Fibroblast of skin of right quadriceps (primary cell): ENCODE measurements at places on chromosomes 4 and X.

- DNase-seq = no peak
Measured at GRCh38 chrX:130902446-130902782, 595 bp downstream of the ENOX2 start.

- DNase-seq = no peak
Measured at GRCh38 chr4:150896497-150896896, 118.6 kb downstream of the LRBA start.

DNA sequence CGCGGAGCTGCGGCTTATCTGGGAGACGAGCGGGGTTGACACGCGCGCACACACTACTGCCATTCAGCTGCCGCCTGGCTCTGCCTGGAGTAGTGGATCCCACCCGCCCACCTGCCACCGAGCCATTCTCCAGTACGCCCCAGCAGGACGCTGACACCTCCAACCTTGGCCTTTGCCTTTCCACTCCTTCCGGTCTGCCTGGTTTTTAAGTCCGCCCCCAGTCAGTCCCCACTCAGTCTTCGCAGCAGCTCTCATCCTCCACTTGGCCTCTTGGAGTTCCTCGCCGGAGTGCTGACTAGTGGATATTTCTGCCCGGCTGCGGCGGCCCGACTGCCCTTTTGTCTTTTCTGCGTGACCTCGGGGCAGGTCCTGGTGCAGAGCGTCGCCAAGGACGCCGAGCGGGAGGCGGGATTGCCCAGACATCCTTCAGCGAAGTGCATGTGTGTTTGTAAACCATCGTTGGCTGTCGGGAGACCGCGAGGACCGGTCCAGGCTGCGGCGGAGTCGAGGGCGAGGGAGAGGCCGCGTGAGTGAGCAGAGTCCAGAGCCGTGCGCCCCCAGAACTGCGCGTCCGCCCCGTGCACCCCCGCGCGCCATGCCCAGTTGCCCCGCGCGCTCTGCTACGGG is 1.1 kb downstream of the SLIT2 start:
- peak; percentile 29 for DNase-seq

DNA sequence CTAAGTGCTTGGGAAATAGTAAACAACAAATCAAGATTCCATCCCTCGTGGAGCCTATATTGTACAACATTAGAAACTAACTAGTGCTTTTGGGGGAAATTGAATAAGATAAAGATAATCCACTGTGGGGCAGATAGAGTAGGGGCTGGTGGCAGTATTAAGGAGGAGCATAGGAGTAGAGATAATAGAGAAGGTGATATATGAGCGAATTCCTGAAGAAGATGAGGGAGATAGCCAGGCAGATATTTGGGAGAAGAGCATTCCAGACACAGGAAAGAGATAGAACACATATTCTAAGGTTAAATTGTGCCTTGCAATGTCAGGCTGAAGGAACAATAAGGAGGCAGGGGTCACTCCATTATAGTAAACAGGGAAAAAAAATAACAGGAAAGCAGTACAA is 218.2 kb downstream of the GRID2 start:
- no peak for DNase-seq

DNA sequence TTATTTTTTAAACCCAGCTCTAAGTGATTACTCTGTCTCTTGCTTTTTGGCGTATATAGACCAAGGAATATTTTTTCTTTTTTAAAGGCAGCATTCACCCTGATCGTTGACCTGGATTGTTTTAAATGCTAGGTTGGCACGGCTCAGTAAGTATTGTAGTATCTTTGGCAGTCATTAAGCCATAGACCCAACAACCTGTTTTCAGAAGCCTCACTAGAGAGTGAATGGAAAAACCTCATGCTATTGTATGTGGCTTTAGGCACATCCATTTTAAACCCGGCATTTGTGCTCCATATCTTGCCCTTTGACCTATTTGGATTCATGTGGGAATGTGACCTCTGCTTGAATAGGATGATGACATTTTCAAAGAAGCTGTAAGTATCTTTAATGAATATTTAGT is 183.9 kb downstream of the SNCA start:
- DNase-seq = no peak

- no peak for DNase-seq
Measured at GRCh38 chrX:115941388-115941787, 229.2 kb upstream of the AGTR2 start.

DNA sequence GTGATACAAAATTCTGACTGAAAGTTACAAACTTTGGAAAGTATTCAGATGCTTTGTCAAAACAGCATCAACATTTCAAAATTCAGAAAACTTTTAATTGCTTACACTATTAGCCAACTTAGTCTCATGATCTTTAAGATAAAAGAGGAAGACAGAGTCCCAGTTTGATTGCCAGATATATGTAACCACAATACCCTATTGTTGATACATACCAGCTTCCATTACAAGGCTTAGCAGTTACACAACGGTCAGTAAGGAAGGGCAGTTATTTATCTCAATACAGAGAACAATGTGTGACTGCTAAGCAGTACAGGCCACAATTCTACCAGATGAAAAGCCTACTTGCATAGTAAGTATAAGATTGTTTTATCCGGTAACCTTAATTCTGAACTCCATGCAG is 138.4 kb downstream of the SPANXN3 start:
- DNase-seq = no peak

DNA sequence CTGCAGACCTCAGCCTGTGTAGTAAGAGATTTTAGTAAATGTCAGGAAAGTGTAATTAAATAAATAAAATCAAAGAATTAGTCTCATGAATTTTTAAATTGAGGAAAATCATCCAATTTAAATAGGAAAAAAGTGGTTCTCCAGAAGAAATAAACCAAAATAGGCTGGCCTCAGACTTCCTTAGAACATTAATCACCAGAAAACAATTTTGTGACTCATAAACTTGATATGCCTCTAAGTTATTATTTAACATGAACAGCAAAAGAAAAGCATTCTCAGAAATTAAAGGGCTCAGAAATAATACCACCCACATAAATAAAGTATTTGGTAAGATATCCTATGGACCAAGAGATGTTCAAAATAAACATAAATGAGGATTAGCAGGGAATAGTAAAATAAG is 14.3 kb downstream of the FAM47B start:
- DNase-seq = peak; percentile 59

DNA sequence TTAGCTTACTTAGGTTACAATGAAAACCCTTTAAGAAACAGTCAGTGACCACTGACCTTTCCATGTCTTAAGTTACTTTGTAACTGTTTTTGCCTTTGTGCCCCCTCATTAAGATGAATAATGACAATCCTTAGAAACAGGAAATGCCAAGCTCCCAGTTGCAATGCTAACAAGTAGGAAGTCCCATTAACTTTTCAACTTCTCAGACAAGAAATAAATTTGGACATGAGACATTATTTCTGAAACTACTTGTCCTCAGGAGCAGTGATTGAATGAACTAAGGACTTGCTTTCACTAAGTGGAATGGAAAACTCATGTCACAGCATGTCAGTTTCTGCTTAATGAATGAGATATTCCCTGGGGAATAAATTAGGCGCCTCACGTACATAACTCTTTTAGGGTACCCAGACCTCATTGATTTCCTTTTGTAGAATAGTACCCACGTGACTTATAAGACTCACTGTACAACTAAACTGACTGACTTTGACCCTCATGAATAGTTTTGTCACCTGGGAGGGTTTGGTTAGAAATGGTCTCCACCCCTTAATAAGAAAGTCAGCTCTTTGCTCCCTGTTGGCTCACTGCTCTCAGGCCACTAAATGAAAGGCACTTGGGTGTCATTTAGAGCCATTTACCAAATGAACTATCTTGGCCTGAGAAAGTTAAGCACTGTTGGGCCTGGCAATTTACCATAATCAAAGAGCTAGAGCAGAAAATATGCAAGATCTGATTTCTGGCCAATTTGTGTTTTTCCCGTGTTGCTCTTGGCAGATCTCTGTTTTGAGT is 383.9 kb downstream of the RPA4 start:
- peak; percentile 7 for DNase-seq

DNA sequence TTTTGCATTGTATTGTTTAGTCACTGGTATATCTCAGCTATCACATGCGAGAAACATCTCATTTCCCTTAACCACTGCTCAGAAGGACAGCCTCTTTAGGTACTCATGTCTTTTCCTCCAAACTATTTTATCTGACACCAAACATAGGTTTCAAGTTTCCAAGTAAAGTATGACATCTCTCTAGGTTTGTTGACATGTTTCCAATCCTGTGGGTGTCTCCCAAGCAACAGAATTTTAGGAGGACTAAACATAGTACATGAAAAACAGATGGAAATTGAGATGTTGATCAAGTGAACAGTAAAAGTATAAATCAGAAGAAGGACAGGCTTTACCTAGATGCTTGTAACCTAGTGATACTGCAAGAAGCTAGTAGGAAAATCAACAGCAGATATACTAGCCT is 371.4 kb downstream of the DTHD1 start:
- no peak for DNase-seq

- peak; percentile 52 for DNase-seq
Measured at GRCh38 chrX:3345281-3346191, 916 bp downstream of the MXRA5 start.

- DNase-seq = no peak
Measured at GRCh38 chr4:113636438-113636818, 125.1 kb downstream of the CAMK2D start.

GRCh38 chr4:162506253-162506652 is 342.5 kb upstream of the FSTL5 start:
- DNase-seq = peak; percentile 60

GRCh38 chr4:159280442-159281172 is 177.7 kb downstream of the RAPGEF2 start:
- no peak for DNase-seq

- no peak for DNase-seq
Measured at GRCh38 chr4:189136462-189136861, 804.2 kb upstream of the FRG1 start.

DNA sequence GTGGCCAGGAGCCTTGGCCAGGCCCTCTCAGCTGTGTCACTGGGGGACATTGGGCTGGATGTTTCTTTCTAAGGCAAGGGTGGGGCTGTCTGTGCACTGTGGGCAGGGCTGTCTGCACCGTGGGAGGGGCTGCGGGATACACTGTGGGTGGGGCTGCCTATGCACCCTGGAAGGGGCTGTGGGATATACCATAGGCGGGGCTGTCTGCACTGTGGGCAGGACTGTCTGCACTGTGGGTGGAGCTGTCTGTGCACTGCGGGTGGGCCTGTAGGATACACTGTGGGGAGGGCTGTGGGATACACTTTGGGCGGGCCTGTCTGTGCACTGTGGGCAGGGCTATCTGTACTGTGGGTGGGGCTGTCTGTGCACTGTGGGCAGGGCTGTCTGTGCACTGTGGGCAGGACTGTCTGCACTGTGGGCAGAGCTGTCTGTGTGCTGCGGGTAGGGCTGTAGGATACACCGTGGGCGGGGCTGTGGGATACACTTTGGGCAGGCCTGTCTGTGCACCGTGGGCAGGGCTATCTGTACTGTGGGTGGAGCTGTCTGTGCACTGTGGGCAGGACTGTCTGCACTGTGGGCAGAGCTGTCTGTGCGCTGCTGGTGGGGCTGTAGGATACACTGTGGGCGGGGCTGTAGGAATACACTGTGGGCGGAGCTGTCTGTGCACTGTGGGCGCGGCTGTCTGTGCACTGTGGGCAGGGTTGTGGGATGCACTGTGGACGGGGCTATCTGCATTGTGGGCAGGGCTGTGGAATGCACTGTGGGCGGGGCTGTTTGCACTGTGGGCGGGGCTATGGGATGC is 31.1 kb downstream of the ACOX3 start:
- DNase-seq = no peak

DNA sequence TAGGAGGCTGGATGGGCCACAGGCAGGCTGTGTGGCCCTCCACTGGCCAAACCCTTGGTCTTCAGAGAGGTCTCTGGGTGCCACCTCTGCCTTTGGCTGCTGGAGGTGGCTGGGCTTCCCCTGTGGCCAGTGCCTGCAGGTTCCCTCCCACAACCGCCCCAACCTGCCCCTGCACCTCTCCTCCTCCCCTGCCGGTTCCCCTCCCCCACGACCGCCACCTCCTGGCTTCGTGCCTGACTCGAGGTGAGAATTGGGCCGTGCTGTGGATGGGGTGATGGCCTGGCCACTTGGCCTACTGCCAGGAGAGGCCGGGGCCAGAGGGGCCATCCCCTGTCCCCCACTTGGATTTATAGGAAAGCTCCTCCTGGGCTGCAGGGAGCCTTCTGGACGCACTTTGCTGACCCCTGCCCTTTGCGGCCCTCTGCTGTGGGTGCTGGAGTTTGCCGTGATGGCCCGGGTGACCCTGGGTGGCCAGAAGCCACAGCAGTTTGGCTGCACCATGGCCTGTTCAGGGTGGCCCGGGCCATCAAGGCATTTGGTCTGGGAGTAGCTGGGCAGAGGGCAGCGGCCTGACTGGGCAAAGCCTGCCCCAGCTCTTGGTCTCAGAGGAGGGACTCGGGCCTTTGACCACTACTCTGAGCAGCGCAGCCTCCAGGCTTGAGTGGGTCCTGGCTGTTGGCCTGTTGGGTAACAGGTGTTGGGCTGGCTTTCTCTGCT is 3.8 kb downstream of the NAT8L start:
- DNase-seq = no peak

- DNase-seq = no peak
Measured at GRCh38 chr4:13452927-13453579, 31.1 kb downstream of the RAB28 start.

- no peak for DNase-seq
Measured at GRCh38 chrX:139204898-139205667, 325.5 kb upstream of the F9 start.

DNA sequence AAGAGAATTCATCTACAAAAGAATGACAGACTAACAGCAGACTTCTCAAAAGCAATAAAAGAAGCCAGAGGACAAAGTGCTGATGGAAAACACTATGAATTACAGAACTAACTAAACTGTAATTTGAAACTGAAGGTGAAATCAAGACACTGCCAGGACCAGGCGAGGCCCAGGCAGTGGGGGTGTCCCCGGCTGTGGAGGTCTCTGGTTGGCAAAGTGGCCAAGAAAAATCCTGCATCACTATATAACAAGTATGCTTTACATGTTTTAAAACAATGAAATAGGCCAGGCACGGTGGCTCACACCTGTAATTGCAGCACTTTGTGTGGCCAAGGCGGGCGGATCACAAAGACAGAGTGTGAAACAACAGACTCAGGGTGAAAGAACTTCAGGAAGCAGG is 32.9 kb downstream of the CHM start:
- no peak for DNase-seq

- DNase-seq = peak; percentile 31
Measured at GRCh38 chr4:10061650-10062415, 40.5 kb upstream of the SLC2A9 start.

DNA sequence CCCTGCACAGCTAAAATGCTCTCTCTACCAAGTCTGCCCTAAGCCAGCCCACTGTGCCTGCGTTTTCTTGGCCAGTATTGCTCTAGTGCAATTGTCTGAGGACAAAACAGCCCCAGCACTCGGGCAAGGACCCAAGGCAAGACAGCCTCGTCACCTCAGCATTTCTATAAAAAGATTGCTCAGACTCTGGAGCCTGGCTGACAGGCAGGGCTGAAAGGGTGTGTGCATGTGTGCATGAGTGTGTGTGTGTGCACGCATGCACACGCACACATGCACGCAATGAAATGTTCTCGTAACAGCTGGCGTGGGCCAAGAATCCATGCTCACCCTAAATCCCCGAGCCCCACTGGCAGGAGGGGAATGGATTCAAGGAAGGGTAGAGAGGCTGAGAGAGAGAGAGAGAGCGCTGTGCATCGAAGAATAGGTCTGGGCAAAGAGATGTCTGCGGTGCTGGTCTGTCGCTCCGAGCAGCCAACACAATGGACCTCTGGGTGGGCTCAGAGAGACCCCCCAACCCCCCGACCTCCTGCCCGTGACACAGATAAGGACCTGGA is 579.2 kb downstream of the BCOR start:
- no peak for DNase-seq
